ENCODE measurements at places on chromosomes 7 and 10.

DNA sequence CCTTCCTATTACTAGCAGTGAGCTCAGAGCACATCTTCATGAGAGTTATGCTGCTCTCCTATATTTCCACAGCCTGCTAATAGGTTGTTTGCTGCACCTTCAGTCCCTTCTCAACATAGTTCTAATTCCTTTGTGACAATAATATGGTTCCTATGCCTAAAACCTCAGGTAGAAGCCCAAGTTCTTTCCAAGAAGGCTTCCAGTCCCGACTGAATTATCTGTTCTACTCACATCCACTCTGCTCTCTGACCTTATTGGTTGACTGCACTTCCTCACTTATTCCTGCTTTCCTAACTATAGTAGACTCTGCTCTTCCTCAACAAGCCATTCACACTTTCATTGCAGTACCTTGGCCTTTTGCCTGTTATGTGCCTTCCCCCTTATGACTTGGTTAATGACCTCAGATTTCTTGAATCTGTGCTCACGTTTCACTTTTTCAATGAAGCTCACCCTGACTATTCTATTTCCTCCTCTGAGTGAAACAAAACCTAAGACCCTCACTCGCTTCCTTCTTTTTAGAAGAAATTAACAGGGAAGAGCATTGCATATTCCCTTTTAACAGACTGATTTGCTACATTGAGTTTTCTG, 132.7 kb downstream of the MDFIC start:
- no peak for DNase-seq

- DNase-seq: no peak
These were observed 58.0 kb upstream of the HELLS start for GRCh38 chr10:94487575-94487974.

DNA sequence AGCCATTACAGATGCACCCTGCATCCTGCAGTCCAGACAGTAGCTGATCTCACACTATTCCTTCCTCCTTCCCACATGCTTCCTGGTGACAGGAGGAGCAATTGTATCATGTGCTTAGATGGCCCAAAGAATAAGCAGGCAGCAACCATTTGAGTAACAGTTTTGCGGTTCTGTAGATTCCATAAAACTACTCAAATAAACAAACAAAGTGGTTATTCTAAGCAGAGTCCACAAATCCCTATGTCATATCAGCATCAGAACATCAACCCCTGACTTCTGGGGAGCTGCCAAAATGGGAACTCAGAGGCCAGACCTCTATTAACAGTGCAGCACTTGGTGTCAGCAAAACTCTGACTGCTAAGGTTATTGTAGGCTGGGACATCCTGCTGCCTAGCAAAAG, 226.0 kb downstream of the SORCS1 start:
- DNase-seq: no peak

- no peak for DNase-seq
These were observed 1.5 kb downstream of the TMEM229A start for GRCh38 chr7:124031406-124031805.

DNA sequence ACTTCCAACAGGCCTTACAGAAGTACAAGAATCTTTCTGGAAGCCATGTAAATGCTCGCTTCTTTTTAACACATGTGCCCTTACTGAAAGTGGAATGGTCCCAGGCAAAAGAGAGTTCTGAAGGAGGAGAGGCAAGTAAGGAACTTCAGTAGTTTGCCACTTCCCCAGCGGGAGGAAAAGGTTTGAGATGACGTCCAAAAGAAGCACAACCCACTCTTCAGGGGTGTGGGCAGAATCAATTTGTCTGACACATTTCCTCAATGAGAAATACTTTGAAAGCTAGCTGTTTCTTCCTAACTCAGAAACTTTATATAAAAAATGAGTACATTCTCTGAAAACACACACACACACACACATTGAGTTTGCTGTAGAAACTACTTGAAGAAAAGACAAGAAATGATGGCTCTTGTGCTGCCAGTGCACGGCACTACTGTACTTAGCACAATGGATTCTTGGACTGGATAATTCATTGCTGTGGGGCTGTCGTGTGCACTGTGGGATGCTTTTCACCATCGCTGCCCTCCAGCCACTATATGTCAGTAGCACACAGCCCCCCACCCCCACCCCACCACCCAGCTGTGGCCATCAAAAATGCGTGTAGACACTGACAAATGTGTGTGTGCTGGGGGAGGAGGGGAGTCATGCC, 183.0 kb downstream of the SRPK2 start:
- DNase-seq: no peak

DNA sequence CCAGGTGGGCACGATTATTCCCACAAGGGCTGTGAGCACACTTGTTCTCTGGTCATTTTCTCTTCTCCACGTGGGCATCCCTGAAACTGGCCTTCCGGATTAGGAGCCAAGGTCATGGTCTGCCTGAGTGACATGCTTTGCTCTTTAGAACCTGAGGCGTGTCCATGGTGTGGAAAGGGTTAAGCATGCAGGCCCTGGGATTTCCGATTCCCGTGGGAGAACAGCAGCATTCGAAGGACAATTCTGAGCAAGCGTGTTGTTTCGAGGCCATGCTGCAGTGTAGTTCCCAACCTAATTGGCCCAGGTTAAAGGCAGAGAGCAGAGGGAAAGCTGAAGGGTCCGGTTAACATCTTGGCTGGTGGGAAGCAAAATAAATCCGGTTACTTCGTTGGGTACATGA, 245.9 kb downstream of the SKAP2 start:
- DNase-seq: no peak

GRCh38 chr7:54897891-54898290, 120.9 kb upstream of the EGFR start:
- no peak for DNase-seq

DNA sequence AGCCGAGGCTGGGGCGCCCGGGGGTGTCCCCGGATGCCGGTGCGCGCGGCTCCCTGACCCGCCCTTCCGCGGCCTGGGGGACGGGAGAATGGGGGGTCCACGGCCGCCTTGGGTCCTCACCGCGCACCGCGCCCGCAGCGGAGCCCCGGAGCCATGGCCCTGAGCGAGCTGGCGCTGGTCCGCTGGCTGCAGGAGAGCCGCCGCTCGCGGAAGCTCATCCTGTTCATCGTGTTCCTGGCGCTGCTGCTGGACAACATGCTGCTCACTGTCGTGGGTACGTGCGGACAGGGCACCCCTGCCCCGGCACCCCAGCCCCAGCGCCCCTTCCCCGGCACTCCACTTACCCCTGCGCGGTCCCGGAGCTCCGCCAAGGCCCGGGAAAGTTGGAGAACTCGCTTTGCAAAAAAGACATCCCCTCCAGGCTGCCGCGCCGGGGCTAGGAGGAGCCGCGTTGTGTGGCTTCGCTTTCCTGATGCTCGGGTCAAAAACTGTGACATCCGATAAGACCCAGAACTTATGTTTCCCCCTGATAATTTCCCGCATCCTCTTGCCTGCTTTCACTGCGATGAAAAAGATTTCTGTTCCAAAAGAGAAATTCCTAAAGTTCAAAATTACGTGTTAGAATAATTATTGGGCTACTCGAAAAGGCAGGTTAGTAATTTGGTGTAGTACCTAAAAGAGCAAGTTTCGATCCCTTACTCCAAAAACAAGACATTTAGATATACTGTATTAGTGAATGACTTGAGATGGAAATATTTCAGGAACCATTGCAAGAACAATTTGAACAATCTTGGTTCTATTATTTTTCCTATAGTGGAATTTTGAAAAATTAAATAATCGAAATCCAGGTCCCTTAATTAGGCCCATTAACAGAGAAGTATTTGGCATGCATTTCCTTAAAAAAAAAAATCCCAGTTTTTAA, 888 bp downstream of the SLC18A2 start:
- DNase-seq: no peak

DNA sequence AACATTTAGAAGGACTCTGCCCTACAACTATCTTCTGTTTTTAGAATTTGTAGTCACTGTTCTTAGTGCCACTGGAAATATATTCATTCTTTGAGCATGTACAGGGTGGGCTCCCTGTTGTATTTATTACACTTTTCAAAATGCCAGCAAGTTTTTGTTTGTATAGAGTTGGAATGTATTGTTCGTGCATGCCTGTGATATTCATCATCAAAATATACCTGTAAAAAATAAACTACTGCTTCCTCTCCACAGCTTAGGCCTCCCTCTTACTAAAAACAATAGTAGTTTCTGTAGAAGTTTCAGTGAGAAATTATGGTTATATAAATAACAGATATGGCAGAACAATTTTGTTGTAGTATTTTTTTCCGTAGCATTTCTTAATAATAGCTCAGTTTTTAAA, 61.6 kb downstream of the NHLRC2 start:
- no peak for DNase-seq

DNA sequence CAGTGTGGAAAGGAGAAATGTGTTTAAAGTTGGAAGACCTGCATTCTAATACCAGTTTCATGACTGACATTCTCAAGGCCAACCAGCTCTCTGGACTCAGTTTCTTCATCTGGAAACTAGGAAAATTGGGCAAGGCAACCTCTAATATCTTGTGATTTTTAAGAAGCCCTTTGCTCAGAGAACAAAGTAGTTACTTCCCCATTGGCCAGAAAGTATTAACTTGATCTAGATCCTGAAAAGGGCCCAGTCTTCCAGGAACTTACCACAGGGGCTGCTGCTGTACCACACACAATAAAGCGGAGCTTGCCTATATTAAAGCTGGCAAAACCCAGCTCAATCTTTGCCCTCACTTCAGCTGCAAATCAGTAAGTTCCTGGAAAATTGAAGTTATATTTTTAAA, 155.6 kb upstream of the ADO start:
- no peak for DNase-seq

- DNase-seq: no peak
These were observed 7.7 kb upstream of the INSIG1 start for GRCh38 chr7:155289949-155290501.

- DNase-seq: no peak
These were observed 146.1 kb upstream of the TCF7L2 start for GRCh38 chr10:112803961-112804401.

DNA sequence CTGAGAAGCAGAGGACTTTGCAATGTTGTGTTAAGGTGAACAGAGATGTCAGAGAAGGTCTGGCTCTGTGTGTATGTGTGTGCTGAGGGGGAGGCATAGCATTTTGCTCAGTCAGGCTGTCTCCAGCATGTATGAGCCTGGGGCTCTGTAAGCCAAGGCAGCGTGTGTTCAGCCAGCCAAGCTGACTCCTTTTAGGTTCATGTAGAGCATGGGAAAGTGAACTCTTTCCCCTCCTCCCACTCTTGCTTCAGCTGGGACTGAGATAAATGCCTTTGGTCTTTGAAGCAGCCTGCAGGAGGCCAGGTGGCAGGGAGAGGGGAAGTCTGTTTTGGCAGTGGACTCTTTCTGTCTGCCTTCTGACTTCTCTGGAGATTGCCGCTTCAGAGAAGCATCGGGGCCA, 3.8 kb downstream of the SFXN2 start:
- DNase-seq: no peak

DNA sequence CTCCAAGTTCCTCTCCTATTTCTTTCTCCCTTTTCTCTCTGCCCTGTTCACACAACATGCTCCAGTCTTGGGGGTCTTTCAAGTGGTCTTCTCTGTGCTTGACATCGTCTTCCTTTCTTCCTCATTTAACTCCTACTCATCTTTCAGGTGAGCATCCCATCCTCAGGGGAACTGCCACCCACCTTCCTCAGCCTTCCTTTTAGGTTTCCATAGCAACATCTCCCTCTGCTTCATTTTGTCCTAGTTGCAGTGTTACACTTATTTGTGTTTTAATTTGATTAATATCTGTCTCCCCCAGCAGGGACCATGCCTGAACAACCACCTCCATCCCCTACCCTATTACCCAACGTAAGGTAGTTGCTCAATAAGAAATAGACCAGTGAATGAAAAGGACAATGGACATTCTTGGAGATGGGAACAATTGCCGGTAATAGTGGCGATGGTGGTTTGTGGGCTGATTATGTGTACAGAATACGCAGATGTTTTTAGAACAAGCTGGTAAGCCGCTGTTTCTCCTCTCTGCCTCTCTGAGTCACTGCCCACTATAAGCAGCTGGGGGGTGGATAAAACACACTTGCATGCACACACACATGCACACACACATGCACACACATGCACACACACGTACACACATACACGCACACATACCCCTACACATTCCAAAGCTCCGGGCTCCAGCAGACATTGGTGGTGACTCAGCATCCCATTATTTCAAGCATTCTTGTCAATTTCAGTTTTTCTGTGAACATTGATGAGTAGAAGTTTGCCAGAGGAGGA, 251.6 kb downstream of the GATA3 start:
- no peak for DNase-seq

- no peak for DNase-seq
These were observed 724.2 kb upstream of the CELF2 start for GRCh38 chr10:10293481-10293951.

DNA sequence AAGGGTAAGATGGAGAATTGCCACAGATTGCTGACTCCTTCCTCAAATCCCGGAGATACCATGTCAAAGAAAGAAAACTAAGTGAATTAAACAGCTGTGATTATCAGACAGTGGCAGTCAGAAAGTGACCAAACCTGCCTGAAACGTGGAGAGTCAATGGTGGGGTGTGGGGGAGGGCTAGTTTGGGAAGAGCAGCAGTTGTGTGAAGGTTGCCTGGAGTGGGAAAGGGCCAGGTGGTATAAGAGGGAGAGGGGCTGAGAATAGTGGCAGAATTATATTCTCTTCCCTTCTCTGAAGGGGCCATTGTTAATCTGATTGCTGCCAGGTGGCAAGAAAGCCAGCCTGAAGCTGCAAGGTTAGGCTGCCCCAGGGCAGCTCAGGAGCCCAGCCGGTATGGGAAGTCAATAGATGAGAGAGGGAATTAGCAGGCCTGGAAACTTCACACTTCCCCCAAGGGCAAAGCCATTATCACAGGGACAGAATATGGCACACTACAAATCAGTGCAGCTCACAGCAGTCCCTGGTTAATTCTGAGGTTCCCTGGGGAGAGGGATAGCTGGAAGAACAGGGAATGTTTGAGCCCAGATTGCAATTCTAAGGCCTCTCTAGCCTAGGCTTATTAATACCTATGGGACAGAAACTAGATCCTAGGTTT, 83.9 kb upstream of the ITGB1 start:
- DNase-seq: no peak

DNA sequence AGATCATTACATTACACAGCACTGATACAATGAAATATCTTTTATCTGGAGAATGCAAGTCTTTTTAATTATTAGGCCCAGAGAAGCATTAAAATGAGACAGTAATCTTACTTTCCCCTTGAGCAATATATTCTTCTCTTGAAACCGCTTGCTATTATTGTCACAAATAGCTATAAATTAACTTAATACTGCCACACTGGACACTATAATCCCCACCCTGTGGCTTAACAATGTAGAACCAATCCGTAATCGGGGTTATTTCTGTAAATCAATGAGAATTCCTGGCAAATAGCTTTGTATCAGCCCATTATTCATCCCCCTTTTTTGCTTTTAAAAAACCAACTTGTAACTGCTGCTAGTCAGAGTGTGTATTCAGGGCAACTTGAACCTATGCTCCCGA, 366.2 kb upstream of the VWC2 start:
- no peak for DNase-seq
